Stimulated activated CD8-positive, alpha-beta memory T cell treated with anti-CD3 and anti-CD28 coated beads, Interleukin-4, amount 100 ng/mL, for 1 hour (primary cell): ENCODE measurements at places on chromosomes 16 and 17.

DNA sequence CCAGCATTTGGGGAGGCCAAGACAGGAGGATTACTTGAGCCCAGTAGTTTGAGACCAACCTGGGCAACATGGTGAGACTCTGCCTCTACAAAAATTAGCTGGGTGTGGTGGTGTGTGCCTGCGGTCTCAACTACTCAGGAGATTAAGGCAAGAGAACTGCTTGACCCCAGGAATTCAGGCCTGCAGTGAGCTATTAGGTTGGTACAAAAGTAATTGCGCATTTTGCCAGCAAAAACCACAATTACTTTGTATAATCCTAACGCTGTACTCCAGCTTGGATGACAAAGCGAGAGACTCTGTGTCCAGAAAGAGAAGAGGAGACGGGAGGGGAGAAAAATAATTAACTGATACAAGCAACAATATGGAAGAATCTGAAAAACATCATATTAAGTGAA is 32.7 kb downstream of the YWHAE start:
- DNase-seq: no peak

- DNase-seq: no peak
These were observed 924 bp downstream of the ZNF598 start for GRCh38 chr16:2008631-2009163.

GRCh38 chr17:12967962-12968361 is 49.9 kb downstream of the ELAC2 start:
- DNase-seq: no peak

DNA sequence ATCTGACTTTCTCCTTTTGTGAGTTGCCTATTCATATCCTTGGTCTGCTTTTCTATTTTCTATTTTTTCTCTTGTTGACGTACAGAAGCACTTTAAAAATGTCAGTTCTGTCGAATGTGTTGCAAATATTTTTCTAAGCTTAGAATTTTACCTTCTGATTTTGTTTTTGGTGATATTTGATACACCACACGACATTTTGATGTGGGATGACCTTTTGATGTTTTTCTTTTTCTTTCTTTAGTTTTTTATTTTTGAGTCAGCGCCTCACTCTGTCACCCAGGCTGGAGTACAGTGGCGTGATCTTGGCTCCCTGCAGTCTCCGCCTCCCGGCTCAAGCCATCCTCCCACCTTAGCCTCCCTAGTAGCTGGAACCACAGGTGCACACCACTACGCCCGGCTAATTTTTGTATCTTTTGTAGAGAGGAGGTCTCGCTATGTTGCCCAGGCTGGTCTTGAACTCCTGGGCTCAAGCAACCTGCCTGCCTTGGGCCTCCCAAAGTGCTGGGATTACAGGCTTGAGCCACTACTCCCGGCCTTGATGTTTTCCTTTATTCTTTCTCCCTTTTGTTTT is 39.6 kb downstream of the WSB1 start:
- DNase-seq: no peak

DNA sequence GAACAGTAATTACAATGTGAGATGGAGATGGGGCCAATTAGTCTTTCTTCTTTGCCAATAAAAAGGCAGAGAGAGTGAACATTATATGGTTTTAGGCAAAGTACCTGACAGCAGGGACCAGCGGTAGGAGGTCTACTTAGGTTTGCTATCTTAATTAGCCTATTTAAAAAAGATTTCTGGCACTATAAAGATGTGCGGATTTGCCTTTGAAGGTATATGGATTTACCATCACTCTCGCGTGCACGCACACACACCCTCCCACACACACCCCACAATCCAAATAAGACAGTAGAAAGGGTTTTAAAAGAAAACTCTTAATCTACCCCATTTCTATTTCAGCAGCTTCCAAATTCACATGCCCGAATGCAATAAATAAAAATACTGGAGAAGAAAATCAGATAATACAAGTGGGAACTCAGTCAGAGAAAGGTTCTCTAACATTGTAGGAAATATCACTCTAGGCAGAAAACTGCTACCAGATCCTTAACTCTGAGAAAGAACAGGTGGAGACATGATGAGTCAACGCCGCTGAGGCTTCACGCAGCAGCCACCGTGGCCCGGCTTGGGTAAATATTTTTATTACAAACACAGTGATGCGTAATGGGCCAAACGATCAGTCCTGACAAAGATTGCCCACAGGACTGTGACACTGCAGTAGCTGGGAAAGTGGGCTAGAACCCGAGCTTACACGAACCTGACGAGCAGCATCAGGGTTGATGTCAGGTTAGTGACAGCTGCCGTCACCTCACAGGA is 66.6 kb upstream of the AXIN2 start:
- no peak for DNase-seq

- DNase-seq: no peak
These were observed 27.8 kb upstream of the ITGA3 start for GRCh38 chr17:50027881-50028735.

GRCh38 chr17:21303441-21304065 is 19.0 kb downstream of the MAP2K3 start:
- no peak for DNase-seq

GRCh38 chr16:11181242-11181898 is 74.6 kb downstream of the SOCS1 start:
- DNase-seq: no peak

GRCh38 chr16:67017810-67018488 is 11.0 kb upstream of the CBFB start:
- peak; percentile 53 for DNase-seq

GRCh38 chr17:29205047-29205446 is 24.8 kb upstream of the MYO18A start:
- DNase-seq: no peak

DNA sequence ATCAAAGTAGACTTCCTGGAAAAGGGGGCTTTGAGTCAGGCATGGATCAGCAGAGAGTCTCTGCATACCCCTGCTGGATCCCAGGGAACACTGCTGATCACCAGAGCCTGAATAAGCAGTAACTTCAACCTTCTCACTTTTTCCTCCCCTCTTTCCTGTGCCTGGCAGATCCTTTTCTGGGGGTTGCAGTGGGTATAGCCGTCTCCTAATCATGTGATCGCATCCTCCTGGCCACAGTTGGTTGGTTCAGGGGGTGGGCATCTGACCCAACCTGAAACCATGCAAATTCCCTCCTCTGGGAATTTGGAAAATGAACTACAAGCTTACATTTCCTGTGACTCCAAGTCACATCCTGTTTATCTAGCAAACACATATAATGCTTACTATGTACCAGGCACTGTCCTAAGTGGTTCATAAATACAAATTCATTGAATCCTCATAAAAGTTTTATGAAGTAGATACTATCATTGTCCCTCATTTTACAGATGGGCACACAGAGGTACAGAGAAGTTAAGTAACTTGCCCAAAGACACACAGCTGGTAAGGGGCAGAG is 120.3 kb downstream of the AXIN2 start:
- no peak for DNase-seq

DNA sequence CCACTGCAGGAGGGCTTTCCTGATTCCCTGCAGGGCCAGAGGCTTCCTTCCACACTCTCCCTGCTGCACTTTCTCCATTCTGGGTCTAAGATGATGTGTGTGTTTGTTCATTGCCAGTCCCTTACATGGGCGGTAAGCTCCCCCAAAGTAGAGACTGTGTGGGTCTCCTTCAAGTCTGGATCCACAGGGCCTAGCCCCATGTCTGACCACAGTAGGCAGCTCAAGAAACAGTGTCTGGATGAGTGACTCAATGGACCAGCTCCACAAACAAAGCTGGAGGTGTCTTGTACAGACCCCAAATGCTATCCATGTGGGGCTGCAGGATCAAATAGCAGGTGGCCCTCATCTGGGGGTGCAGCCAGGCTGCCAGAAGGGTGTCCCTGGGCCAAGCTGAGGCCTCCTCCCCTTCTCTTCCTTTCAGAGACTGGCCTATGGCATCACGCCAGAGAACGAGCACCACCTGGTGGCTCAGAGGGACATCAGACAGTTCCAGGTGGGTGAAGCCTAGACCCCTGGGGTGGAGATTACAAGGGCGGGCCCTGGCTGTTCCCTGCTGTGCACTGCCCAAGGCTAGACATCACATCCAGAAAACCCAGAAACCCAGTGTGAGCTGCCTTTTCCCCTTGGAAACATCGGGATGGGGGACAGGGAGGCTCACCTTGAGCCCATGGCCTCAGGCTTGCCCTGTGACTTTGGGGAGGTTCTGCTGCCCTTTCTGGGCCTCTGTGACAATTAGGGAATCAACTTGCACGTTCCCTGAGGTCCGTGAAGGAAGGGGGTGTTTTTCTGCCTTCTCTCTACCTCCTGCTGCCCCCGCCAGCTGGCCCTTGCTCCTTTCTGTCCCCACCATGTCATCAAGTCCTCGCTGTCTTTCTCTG is 45.9 kb downstream of the SLC6A2 start:
- DNase-seq: no peak

DNA sequence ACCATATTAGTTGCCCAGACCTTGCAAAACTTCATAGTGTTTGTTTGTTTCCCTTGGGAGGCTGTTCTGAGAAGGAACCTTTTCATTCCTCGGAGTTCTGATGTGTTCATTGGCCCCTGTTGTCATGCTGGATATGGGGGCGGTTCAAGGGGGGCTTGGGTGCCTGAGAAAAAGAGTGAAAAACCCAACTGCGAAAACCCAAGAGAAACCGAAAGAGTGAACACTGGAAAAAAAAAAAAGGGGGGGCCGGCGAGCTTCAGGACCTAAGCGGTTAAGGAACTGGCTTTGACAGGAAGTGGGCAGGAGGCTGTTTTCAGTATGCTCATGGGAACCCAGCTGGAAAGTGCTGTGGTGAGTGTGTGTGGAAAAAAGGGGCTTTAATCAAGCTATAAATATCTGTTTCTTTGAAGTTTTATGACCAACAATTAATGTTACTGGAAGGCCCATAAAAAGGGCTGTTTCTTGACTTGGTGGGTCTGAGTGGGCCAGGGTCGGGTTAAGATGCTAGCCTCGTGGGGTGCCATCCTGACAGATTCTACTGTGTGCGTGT is 510.7 kb downstream of the MAF start:
- DNase-seq: peak; percentile 17

DNA sequence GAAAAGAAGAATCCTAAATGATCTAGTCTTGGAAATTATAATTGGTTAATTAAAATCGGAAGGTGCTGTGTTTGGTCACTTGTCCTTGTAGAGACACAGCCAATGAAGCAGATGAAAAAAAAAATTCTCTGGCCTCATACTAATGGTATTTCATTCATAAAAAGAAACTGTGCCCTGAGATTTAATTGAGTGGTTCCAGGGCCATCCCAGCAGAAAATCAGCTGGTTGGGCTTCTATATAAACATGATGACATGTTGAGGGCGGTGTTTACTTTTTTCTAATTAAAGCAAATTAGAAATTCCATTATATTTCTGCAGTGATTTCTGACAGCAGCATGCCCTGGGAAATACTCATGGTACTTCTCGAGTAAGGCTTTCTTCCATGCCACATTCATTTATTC is 191.9 kb upstream of the KCNJ16 start:
- DNase-seq: no peak

DNA sequence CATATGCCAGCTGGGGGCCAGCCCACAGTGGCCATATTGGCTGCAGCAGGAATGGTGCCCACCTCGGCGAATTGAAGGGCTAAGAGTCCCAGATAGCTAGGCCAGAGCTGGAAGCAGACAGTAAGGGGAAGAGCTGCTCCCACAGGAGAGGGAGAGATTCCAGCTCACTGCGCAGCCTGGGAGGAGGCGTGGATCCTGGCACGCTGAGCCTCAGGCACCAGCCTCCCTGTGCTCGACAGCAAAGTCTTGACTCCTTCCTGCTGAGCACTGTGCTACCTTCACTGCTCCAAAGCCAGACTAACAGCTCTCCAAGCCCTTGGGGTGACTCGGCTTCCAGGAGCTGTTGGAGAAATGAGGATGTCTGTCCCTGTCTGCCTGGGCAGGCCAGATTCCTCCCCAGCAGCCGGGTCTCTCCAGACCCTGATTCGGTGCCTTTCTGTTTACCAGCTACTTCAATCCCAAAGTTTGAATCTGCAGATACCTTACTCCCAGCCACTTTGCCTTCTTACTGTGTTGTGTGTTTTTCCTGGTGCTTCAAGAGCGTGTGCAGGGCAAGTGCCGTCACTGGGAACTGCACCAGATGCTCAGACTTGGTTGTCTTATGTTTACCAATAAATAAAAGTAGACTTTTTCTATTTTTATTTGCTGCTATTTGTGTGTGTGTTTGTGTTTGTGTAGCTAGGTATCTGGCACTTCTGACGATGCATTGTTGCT is 9.1 kb downstream of the CBX2 start:
- DNase-seq: no peak

DNA sequence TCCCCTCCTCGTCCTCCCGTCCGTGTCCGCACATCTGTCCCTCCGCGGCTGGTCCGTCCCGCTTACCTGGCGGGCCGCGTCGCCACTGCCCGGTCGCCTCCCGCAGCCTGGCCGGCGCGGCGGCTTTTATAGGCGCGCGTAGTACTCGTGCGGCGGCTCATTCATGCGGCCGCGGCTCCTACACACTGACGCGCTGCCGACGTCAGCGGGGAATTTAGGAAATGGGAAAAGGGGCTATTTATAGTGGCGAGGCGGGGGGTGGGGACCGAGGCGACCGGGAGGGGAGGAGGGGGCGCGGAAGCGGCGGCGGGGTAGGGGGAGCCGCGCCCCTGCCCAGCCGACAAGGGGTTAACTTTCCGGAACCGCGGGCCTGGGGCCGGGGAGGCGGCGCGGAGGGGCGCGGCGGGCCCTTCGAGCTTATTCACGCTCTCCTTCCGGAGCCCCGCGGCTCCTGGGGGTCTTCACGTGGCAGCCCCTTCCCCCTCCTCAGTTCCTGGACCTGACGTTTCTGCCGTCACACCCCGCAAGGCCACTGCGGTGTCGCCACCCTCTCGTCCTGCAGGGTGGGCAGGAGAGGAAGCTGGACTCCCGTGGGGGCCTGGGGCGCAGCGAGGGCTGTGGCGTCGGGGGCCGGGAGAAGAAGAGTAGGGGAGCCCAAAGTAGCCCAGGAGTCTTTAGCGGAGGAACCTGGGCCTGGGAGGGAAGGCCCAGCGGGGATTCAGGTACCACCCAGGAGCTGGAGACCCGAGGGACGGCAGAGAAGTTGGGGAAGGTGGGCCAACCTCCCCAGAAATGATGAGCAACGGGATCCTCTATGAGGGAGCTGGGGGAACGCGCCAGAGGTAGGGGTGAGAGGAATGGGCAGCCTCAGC is 3.6 kb upstream of the HIC1 start:
- DNase-seq: no peak

GRCh38 chr17:77890771-77891170 is 67.7 kb upstream of the TNRC6C start:
- DNase-seq: no peak

DNA sequence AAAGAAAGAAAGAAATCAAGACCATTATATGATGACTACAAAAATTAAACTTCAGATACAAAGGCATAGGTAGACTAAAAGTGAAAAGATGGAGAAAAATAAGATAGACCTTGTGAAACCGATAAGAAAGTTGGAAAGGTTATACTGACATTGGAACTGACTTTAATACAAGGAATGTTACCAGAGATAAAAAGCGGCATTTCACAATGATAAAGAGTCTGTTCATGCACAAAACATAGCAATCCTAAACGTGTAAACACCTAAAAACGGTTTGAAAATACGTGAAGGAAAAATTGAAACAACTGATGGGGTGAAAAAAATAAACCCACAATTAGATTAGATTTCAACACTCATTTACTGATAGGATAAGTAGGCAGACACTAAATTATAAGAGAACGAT is 9.6 kb upstream of the ERN1 start:
- no peak for DNase-seq

- no peak for DNase-seq
These were observed 3.3 kb downstream of the GRN start for GRCh38 chr17:44348234-44348987.
